ENCODE measurements at places on chromosomes 2 and 18.
A peak's percentile ranks its signal among the peaks of the same experiment; 100 is the strongest.

GRCh38 chr2:233563663-233564430, 2.7 kb downstream of the USP40 start:
- H3K4me1 ChIP-seq: peaks cover 13% of the 10 kb centered on the region
- no peak overlapping the region for H3K27ac ChIP-seq
- no peak for DNase-seq
- H3K36me3 ChIP-seq: peaks cover 8% of the 10 kb centered on the region

- H3K4me1 ChIP-seq: no peaks in the 10 kb centered on the region
- no peaks in the 10 kb centered on the region for H3K36me3 ChIP-seq
- H3K27ac ChIP-seq: no peak overlapping the region
- no peak for DNase-seq
- no peak overlapping the region for H3K4me3 ChIP-seq
Measured at GRCh38 chr18:52824126-52824525, 484.1 kb downstream of the DCC start.

DNA sequence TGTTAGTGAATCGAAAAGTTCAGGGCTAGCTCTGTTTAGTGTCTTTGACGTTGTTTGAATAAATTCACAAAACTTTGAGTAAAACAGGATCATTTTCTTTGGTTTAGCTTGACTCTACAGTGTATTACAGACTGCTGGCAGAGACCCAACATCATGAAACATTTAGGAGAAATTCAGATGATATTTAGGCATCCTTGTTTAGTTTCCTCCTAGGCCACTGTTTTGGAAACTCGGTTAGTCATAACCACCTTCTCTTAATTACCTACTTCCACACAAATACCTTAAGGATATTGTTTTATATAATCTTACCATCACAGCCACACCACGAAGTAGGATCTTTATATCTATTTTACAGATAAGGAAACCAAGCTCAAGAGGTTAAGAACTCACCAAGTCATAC, 7.8 kb downstream of the LIMS1 start:
- H3K4me1 ChIP-seq: peaks cover 16% of the 10 kb centered on the region
- no peak for DNase-seq
- no peaks in the 10 kb centered on the region for H3K36me3 ChIP-seq
- no peak overlapping the region for H3K4me3 ChIP-seq
- H3K27ac ChIP-seq: no peak overlapping the region
- no peaks in the 10 kb centered on the region for H3K27me3 ChIP-seq

DNA sequence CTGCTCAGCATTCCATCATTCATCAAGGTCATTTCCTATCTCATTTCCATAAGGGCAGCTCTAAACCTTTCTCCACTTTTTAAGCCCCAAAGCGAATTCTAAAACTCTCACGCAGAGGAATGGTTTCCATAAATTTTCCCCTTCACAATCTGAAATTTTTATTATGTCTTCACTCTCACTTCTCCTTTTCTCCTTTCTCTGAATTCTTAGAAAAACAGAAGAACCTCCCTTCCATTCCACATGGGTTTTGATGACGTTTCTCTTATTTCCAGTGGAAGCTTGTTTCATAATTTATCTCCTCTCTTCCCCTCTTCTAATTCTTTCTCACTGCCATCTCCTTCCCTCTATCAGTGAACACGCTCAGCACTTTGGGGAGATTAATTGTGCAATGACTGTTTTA, 97.3 kb downstream of the SPATS2L start:
- no peaks in the 10 kb centered on the region for H3K27me3 ChIP-seq
- peak overlapping the region; percentile 99 for H3K27ac ChIP-seq
- DNase-seq: no peak
- H3K4me1 ChIP-seq: peaks cover 66% of the 10 kb centered on the region
- H3K4me3 ChIP-seq: no peak overlapping the region

DNA sequence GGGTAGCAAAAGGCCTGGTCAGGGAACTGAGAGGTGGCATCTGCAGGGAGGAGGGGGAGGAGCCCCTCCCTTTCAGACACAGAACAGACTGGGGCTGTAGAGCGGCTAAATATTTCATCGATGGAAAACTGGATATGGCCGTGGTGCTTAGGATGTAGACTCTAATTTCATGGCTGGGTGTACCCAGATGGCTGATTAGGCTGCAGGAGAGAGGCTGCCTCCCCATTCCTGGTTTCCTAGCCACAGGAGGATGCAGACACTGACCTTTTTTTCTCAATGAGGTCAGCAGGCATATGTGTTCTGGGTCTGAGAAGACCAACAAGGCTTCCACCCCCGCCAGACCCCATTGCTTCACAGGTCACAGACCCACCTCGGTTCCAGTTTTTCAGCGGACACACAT, 79.3 kb upstream of the STPG4 start:
- no peaks in the 10 kb centered on the region for H3K36me3 ChIP-seq
- H3K4me1 ChIP-seq: 0 out of 2 replicates have a peak, but pooled peaks cover 7% of the 10 kb centered on the region
- H3K4me3 ChIP-seq: no peak overlapping the region
- H3K27ac ChIP-seq: no peak overlapping the region

DNA sequence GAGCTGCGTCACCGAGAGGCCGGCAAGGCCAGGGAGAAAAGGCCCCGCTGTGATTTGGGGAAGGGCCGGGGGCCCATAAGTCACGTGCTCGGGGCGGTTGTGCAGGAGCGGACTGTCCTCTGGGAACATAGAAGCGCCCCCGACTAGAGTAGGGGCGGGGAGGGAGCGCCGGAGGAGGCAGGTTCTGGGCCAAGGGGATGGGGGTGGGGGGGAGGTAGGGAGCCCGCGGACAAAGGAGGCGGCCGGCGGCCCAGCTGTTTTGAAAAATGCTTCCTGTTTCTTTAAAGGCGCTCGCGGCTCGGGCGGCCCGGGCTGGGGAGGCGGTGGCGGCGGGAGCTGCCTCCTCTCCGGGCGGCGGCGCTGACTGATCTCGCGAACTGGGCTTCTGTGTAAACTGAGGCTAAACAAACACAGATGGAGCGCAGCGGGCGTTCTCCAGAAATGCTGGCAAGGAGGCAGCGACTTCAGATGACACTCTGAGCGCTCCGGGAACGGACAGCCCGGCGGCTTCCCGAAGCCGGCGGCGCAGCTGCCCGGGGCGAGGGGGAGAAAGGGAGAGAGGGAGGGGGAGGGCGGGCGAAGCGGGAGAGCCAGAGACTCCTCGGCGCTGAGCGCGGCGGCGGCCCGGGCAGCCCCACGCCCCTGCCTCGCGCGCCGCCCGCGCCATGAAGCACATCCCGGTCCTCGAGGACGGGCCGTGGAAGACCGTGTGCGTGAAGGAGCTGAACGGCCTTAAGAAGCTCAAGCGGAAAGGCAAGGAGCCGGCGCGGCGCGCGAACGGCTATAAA, at the start of gene ATOH8:
ATOH8 (plus strand) TSS at position 467 of the 788 bp plus-strand sequence; CDS start at position 666, 199 bp downstream.
- no peak within 1 kb of the TSS for H3K27ac ChIP-seq
- H3K4me1 ChIP-seq: peaks cover 6% of the 10 kb centered on the region
- peak; percentile 11 for DNase-seq
- no peaks in the 10 kb centered on the region for H3K36me3 ChIP-seq
- peaks cover 44% of the 10 kb centered on the region for H3K27me3 ChIP-seq
- H3K4me3 ChIP-seq: peak within 1 kb of the TSS; percentile 67

DNA sequence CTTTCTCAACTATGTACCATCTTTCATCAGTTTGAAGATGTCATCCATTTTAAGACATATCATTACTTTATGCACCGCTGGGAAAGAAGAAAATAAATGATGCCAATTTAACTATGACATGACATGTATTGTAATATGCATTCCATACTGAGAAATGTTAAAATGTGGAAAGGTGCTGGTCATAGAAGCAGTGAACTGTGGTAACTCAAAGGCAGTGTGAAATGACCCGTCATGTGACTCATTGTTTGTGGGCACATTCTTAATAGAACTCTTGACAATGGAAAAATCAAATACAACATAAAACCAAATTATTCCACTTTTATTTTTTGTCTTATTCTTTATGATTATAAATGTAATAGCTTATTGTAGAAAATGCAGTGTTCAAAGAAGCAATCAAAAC, 455.0 kb upstream of the ST6GAL2 start:
- H3K27ac ChIP-seq: no peak overlapping the region
- H3K4me1 ChIP-seq: no peaks in the 10 kb centered on the region
- no peak overlapping the region for H3K4me3 ChIP-seq

DNA sequence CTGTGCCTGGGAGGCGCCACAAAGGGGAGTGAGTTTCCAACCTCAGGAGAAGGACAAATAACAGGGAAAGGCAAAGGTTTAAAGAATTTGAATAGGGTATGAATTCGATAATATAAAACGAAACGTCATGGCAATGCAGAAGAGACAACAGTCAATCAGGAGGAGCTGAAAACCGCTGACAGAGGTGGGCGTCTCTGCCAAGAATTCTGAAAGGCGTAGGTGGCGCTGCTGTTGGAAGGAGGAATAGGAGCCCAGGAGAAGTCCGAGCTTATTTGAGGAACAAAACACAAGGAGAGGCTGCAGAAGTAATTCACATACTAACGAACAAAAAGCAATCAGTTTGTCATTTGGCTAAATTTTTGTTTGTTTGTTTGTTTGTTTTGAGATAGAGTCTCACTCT, 485.8 kb upstream of the POU3F3 start:
- no peaks in the 10 kb centered on the region for H3K36me3 ChIP-seq
- DNase-seq: peak; percentile 3
- peaks cover 24% of the 10 kb centered on the region for H3K27me3 ChIP-seq

- H3K27ac ChIP-seq: no peak overlapping the region
- DNase-seq: no peak
- no peaks in the 10 kb centered on the region for H3K4me1 ChIP-seq
- no peaks in the 10 kb centered on the region for H3K27me3 ChIP-seq
- no peaks in the 10 kb centered on the region for H3K36me3 ChIP-seq
Measured at GRCh38 chr18:48751727-48752468, 198.9 kb downstream of the SMAD7 start.

DNA sequence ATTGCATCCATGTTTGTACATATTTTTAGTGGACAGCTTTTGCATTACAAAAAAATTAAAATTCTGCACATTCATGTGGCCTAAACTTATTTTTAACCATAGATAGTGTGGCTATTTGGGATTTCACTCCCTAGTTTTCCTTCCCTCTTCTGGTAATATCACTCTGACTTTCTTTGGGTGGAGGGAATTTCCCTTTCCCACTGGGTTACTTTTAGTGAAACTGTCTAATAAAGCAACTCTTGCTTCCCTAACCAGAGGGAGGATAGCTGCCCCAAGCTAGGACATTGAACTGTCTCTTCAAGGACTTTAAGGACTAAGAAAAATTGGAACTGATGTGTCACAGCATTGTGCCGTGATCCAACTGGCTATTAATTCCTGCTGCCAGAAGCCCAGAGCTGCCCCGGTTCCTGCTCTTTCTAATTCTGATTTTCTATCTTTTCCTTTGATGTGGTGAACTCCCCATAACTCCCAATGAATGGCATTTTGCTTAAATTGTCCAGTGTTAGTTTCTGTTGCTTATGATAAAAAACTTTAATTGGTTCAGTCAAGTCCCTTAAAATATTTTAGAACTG, 20.0 kb upstream of the EFR3B start:
- no peak overlapping the region for H3K27ac ChIP-seq
- no peak overlapping the region for H3K4me3 ChIP-seq
- no peak for DNase-seq
- H3K4me1 ChIP-seq: no peaks in the 10 kb centered on the region

DNA sequence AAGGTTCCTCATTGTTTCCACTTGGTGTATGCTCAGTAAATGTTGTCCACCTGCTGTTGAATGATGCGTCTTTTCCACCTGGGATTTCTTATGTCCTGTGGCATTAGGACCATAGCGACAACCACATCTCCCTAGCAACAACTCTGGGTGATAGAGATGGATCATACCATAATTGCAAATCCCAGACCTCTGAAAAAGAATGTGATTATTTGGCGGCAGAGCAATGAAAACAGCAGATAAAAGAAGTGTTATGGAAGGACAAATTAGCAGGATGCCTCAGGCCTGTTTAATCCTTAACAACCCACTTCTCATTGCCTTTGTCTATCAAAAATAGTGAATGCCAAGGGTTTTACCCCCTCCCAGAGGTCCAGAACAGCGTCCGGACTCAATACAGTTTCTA, 278.9 kb downstream of the TSN start:
- no peaks in the 10 kb centered on the region for H3K4me1 ChIP-seq
- H3K4me3 ChIP-seq: no peak overlapping the region
- no peaks in the 10 kb centered on the region for H3K36me3 ChIP-seq

DNA sequence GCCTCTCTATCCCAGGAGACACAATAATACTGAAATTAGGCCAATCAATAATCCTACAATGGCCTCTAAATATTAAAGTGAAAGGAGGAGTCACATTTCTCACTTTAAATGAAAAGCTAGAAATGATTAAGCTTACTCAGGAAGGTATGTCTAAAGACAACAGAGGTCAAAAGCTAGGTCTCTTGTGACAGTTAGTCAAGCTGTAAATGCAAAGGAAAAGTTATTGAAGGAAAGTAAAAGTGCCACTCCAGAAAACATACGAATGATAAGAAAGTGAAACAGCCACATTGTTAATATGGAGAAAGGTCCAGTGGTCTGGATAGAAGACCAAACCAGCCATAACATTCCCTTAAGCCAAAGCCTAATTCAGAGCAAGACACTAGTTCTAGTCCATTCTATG, 9.5 kb downstream of the SESTD1 start:
- DNase-seq: no peak
- H3K4me3 ChIP-seq: no peak overlapping the region
- no peaks in the 10 kb centered on the region for H3K27me3 ChIP-seq
- H3K36me3 ChIP-seq: no peaks in the 10 kb centered on the region
- no peaks in the 10 kb centered on the region for H3K4me1 ChIP-seq

DNA sequence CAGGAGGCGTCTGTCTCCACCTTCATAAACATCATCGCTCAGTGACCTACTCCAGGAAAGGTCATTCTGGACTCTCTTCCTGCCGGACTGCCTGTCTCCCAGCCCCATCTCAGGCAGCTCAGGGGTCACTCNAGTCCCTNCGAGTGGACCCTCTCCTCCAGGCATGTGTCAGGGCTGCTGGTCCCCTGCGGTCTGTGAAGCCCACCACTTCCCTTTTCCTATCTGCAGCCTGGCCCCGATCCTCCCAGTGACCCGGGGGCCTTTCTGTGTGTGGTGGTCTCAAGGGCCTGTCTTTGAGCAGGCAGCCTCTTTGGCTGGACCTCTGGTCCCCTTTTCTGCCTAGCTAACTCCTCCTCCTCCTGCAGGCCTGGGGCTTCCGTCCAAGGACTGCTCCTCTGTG, 5.9 kb upstream of the PARD6G start:
- H3K27me3 ChIP-seq: no peaks in the 10 kb centered on the region
- no peak overlapping the region for H3K4me3 ChIP-seq

DNA sequence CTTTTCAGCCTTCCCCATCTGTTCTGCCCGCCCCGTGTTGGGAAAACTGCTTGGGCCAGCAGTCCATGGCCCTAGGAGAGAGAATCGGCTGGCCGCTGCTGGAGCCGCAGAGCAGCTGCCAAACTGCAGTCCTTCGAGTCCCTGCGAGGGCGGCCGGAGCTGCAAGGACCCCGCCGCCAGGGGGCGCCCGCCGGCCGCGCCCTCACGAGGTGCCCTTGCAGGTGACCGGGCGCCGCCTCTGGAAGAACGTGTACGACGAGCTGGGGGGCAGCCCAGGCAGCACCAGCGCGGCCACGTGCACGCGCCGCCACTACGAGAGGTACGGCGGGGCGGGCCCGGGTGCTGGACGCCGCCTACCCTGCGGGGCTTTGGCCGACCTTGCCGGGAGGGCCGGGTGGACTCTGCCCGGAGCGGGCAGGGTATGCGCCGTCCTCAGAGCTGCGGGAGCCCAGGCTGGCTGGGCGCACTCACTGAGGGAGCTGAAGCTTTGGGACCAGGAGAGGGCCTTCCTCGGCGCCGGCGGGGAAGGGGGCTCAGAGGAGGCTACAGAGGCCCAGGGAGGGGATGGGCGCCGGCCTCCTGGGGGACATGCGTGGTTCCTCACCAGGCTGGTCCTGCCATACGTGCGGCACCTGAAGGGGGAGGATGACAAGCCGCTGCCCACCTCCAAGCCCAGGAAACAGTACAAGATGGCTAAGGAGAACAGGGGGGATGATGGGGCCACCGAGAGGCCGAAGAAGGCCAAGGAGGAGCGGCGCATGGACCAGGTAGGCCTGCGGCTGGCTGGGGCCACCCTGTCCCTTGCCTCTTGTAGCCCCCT, 13.6 kb downstream of the ARID5A start:
- no peak overlapping the region for H3K27ac ChIP-seq
- peak; percentile 82 for DNase-seq
- H3K4me3 ChIP-seq: no peak overlapping the region
- H3K27me3 ChIP-seq: no peaks in the 10 kb centered on the region

Data from PC-3 (cell line).